Activated CD4-positive, alpha-beta T cell treated with anti-CD3 and anti-CD28 coated beads, Interleukin-2, Interleukin-4, amounts not matched to agents 100 ng/mL and 50 ng/mL, durations not matched to agents 16 hours and 8 hours (primary cell): ENCODE measurements at places on chromosomes 7 and 10.
A peak's percentile ranks its signal among the peaks of the same experiment; 100 is the strongest.

- DNase-seq = peak; percentile 17
Measured at GRCh38 chr7:103573479-103574058, 127.6 kb upstream of the SLC26A5 start.

GRCh38 chr7:55500117-55500756 lies 72.1 kb downstream of the VOPP1 start:
- DNase-seq = no peak

DNA sequence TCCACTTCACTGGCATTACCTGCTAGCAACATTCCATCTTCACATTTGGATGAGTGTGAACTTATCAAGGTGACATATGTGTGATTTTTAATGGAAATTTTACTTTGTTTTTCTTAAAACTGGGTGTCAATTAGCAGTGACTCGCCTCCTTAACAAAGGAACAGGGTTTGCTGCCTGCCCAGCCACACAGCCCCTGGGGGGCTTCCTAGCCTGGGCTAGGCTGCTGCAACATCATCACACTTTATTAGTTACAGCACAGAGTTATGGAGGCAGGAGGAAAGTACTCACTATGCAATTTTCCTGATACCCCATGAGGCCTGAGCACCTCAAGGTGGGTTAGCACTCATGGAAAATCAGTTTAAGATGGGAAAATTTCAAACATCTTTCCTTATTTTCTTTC lies 861.3 kb downstream of the NRG3 start:
- DNase-seq = no peak

GRCh38 chr7:141375442-141375841 lies 175.8 kb upstream of the AGK start:
- DNase-seq = no peak
